ENCODE measurements at places on chromosomes 5 and 9.
A peak's percentile ranks its signal among the peaks of the same experiment; 100 is the strongest.

DNA sequence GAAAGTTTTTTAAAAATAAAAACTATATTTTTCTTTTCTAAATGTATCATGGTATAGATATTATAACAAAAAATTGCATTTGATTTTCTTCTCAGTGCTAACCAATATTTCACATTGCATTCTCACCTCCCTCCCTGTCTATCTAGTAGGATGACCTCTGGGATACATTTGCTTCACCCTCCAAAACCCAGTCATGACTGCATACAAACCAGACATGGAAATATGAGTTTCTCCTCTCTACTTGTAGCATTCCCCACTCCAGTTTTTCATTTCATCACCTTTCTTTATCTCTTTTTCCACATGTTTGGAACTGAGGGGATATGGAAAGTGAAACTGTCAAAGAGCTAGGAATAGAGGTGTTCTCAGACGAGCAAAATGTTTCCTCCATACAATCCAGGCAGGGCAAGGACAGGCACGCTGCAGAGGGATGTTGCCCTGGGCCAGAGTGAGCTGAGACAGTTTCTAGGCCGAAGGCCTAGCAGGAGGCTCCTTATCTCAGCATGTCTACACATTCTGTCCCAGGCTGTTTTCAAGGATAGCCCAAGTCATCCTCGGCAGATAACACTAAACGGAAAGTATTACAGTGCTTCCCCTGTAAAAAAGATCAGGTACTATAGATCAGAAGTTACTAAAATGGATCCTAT is 46.7 kb downstream of the MEF2C start:
- DNase-seq = no peak

DNA sequence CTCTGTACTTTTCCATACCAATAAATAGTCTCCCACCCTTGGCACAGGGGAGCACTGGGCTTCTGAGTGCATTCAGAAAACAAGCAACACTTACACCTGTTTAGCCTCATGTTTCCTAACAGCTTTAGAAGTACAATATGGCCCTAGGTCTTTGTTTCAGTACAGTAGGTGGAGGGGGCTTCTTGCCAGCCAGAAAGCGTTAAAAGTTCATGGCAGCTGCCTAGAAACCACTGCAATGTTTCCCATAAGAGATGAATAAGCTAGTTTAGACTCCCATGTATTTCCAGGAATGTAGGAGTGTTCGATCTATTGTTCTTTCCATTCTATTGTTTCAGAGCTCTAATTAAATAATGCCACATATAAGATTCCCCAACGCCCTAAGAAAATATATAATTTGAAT is 444.8 kb downstream of the ARHGEF28 start:
- no peak for DNase-seq

DNA sequence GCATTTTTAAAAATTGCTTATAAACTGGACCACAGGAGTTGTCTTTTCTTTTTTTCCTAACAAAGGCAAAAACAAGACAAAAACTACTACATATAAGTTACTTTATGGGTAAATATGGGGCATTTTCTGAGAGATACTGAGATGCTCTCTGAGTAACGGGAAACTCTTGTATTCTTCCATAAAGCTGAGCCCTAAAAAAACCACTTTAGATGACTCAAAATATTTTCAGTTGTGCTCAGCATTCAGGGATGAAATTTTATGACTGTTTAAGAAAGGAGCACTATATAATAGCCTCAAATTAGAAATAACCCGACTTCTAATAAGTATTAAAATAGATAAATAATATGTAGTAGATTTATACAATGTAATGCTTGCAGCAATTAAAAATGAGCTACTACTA is 644.5 kb downstream of the KCTD16 start:
- DNase-seq = no peak

DNA sequence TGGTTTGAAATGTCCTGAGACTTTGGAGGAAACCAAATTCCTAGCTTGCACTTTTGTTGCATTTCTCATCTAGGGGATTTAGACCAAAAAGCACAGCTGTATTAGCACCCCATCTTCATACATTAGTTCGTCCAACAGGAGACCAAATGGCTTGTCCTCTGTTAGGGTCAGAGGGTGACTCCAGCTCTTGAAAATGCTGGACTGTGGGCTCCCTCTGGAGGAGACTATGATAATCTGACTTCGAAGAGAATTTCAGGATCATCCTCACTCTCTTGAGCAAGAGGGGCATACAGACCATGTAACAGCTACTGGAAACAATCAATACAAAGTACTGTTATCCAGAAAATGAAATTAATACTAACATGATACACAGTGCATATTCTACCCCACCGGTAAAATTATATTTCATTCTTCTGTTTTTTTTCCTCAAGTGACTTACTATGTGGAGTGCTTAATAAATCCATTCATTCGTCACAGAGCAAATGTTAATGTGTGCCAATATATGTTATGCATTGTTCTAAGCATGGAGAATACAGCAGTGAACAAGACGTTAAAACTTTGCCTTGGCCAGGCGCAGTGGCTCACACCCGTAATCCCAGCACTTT is 63.7 kb upstream of the PPP2CA start:
- peak; percentile 54 for DNase-seq

- peak; percentile 74 for DNase-seq
Observed at GRCh38 chr5:169300468-169301385, at the start of gene SLIT3. SLIT3 (minus strand) TSS chr5:169301139; CDS start chr5:169300709, 430 bp downstream.

- DNase-seq = no peak
Observed at GRCh38 chr5:107661038-107661649, 9.6 kb downstream of the EFNA5 start.

GRCh38 chr9:134770972-134771971 is 109.3 kb upstream of the FCN2 start:
- DNase-seq = no peak

Measured in amniotic stem cell (primary cell).